HTR-8/SVneo (cell line): ENCODE measurements at places on chromosomes 1 and 21.

DNA sequence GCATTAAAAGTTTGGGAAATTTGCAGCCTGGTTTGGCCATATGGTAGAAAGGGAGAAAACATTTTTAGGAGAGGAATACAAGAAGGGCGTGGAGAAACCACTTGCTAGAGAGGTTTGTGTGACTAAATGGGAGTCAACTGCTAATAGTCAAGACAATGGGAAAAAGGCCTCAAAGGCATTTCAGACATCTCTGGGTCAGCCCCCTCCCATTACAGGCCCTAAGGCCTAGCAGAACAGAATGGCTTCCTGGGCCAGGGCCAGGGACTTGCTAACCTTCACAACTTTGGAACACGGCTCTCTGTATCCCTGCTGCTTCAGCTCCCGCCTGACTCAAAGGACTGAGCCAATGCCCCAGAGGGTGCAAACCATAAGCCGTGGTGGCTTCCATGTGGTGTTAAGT lies 752.3 kb upstream of the ADAMTS5 start:
- DNase-seq, result no peak

DNA sequence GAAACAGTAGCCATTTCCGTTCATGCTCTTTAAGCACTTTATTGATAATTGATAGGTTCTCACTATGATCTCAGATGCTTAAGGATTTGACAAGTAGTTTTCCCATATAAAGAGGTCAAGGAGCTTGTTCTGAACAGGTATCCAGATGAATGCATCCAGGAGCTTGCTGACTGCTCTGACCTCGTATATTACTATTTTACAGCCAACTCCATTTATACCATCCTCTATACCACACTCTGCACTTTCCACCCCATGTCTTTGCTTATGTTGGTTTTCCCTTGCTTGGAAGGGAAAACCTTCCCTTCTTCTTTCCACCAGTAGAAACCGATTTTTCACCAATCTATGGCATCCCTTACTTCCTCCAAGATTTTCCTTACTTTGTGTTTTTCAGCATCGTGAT lies 107.2 kb downstream of the LHX9 start:
- DNase-seq, result no peak

- DNase-seq, result no peak
These were observed 68.2 kb downstream of the TMEM53 start for GRCh38 chr1:44605914-44606615.

- DNase-seq, result no peak
These were observed 96.1 kb upstream of the HIVEP3 start for GRCh38 chr1:42014823-42015222.

GRCh38 chr1:20494609-20495311 lies 8.8 kb upstream of the CAMK2N1 start:
- DNase-seq, result no peak

DNA sequence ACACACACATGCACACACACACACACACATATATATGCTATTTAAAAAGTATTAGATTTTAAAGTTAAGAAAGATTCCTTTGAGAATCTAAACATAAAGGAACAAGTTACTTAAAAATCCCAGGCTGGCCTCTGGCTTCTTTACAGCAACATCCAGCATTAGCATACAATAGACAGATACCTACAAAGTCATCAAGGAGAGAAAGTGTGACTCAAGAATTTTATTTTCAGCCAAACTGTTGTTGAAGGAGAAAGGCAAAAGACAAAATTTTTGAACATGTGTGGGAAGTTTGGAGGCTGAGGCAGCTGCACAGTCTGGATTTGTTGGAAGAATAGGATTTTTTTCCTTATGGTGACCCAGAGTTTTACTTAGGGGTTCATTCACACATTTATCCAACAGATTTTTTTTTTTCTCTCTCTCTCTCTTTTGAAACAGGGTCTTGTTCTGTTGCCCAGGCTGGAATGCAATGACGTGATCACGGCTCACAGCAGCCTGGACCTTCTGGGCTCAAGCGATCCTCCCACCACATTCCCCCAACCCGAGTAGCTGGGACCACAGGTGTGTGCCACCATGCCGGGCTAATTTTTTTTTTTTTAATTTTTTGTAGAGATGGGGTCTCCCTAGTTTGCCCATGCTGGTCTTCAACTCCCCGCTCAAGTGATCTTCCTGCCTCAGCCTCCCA lies 24.0 kb upstream of the SPOCD1 start:
- DNase-seq, result no peak

DNA sequence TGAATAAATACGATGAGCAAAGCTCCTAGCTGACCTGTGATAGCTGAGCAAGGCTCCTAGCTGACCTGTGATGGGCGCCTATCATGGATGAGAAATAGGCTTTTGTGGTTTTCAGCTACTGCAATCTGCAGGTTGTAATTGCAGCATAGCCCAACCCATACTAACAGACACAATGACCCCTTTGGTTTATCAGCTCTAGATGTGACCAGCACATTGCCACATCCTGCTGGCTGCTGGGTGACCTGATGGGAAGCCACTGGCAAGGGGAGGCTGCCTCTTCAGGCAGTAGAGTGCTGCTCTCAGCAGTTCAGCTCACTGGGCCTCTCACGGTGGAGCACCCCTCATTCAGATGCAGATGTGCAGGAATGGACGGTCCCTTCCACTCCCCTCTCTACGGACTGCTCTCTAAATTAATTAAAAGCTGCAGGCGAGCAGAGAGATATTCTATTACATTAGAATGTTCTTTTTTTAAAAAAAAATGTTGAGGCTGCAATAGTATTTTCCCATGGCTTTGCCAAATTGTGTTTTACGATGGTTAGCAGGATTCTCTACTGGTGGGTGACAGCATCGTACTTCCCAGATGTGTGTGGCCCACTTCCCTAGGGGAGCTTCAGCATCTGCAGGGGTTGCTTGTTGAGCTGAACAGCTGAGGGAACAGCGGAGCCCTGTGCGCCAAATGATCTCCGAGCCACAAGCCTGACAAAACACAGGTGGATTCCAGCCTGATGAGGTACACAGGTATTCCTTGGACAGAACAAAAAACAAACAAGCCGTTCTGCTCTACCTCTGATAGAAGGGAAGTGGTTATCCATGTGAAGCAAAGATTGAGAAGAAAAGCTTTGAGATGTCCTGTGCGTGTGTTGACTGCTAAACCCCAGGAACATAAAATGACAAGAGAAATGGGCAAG lies 65.0 kb downstream of the SYT6 start:
- DNase-seq, result no peak

DNA sequence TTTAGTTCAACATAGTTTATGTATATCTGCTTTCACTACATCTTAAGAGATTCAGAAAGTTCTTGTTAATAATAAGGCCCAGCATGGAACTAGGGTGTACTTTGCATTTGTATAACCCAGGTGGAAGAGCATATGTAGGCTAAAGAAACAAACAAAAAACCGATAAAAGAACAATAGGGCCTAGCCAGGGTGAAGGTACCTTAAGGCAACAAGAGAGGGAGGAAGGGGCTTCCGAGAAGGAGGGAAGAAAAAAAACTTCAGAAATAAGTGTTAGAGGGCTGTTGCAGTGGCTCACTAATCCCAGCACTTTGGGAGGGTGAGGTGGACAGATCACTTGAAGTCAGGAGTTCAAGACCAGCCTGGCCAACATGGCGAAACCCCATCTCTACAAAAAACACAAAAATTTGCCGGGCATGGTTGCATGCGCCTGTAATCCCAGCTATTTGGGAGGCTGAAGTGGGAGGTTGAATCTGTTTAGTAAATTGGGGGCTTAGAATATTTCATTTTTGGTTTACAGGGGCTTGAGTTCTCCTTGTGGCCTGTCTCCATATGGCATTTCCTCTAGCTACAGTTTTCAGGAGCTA lies 4.7 kb upstream of the SPATA45 start:
- DNase-seq, result no peak

GRCh38 chr1:87717157-87717670 lies 388.5 kb downstream of the LMO4 start:
- DNase-seq, result no peak

DNA sequence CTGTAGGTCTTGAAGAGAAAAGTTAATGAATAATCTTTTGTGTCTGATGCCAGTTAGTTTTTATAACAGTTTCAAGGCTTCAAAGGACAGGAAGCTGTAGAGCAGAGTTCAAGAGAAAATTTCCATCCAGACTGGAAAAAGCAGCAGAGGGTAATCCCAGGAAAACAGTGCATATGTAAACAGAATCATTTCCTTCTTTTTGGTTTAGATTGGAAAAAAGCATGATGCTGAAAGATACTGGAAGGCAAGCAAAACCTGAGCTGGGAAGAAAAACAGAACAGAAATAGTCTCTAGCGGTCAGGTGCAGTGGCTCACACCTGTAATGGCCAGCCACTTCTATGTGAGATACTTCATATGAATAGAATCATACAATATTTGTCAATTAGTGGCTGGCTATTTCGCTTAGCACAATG lies 71.9 kb downstream of the ZSWIM5 start:
- no peak for DNase-seq

DNA sequence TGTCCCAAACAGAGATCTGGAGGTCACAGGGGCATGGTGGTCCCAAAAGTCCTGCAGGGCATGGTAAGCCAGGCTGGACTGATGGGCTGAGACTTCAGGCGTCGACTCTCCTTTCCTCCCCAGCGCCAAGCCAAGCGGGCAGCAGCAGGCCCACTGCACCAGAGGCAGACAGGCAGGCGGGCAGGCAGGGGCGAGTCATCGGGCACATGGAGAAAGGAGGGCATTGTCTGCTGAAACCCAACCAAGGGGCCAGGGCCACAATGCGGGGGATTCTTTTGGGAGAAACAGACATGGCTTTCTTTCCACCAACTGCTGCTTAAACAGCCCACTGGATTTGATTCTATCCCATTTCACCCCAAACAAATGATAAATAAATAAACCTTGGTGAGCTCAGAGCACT lies 46.2 kb downstream of the TRABD2B start:
- no peak for DNase-seq
